Skin of body (tissue), 3 donors: ENCODE measurements at places on chromosomes 7 and 10. TPM values are rescaled to one million over a fixed set of nuclear protein-coding genes. Genes with fewer than 3 reads are reported as not detected.

DNA sequence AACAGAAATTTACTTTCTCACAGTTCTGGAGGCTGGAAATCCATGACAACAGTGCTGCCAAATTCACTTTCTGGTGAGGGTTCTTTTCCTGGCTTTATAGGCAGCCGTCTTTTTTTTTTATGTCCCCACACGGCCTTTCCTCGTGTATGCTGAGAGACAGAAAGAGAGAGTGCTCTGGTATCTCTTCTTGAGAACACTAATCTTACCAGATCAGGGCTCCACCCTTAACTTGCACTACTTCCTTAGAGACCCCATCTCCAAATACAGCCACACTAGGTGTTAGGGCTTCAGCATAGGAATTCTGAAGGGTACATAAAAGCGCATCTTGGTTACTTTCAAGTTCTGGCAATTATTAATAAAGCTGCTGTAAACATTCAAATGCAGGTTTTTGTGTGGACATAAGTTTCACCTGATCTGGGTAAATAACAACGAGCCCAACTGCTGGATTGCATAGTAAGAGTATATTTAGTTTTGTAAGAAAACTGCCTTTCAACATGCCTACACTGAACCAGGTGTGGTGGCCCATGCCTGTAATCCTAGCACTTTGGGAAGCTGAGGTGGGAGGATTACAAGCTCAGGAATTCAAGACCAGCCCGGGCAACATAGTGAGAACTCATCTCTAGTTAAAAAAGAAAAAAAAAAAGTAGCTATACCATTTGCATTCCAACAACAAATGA lies 8.2 kb upstream of the C1GALT1 start:
- DNase-seq = no peak

DNA sequence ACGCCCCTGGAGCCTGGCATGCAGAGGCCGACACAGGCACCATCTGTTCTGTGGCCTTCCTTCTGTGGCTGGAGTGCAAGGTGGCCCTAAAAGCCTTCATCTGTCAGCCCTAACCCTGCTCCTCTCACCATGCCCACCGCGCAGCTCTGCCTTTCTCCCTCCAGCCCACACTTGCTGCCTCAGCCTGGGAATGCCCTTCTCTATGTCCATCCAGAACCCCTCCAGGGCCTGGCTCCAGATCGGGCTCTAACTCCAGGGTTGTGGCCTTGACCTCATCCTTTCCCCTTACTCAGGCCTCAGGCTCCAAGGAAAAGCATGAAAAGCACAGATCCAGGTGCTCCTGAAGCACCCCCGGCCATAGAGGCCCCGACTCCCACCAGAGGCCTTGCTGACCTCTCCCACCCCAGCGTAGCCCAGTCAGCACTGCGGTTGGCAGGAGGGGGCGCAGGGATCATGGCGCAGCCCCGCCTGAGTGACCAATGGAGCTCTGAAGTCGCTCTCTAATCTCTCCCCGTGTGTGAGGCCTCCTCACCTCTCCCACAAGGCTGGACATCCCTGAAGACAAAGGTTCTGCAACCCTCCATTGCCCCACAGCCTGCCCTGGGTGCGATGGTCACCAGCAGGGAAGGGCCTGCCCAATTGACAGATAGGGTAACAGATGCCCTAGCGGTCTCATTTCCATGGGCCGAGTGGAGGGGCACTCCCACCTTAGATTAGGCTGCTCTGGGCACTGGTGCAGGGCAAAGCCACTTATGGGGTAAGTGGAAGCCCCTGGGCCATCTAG lies 9.2 kb downstream of the ZCCHC24 start:
- no peak for DNase-seq

DNA sequence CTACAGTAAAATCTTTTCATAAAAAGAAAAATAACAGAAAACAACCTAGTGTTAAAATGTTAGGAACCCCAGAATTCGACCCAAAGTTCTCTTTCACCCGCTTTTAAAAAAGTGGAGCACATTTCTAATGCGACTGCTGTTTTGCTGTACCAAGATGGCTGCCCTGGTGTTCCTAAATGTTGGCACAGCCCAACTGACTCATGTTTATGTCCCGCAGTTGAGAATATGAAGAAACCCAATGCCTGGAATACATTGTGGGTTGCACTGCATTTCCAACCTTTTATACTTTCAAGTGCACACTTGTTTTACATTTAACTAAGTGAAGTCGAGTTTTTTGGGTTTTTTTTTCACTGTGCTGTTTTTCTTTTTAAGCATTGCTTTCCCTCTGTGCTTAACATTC lies 944 bp downstream of the STEAP1B start:
- no peak for DNase-seq

DNA sequence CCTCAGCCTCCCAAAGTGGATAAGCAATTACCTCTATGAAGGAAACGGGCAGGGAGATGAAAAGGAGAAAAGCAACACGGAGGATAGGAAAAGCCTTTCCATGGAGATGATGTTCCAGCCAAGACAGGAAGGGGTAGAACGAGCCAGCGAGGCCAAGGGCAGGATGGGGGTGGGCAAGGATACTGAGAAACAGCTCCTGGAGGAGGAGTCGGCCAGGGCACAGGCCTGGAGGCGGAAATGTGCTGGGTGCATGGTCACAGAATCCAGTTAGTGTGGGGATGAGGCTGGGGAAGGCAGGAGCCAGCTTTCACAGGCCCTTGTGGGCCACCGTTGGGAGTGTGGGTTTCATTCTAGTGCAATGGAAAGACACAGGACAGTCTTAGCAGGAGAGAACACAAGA lies 162.6 kb downstream of the JAZF1 start:
- DNase-seq = no peak

DNA sequence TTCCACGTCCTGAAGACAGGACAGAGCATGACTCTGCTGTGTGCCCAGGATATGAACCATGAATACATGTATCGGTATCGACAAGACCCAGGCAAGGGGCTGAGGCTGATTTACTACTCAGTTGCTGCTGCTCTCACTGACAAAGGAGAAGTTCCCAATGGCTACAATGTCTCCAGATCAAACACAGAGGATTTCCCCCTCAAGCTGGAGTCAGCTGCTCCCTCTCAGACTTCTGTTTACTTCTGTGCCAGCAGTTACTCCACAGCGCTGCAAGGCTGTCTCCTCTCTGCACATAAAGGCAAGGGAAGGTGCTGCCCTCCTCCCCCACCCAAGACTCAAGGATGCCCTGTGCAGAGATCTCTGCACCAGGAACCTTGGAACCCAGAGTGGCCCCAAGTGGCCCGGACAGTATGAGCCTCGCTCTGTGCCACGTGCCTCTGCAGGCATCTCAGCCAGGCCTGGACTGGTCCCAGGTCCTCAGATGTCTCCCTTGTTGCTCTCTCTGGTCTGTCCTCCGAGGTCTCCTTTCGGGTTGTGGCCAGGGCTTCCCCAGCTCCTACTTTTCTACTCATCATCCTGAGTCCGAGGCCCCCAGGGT lies 230.3 kb upstream of the PRSS58 start:
- no peak for DNase-seq

DNA sequence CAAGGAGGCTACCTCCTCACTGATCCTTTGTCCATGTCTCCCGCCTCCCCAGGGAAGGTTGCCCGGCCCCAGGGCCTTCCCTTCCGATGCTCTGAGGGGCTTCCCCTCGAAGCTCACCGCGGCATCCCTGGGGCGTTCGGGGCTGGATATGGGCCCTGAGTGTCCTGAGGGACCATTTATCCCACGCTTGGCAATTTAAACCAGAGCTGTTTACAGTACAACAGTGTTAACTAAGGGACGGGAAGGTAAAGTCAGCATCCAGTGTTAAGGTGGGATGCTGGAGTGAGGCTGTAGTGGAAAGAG lies 92.0 kb downstream of the TCERG1L start:
- no peak for DNase-seq

DNA sequence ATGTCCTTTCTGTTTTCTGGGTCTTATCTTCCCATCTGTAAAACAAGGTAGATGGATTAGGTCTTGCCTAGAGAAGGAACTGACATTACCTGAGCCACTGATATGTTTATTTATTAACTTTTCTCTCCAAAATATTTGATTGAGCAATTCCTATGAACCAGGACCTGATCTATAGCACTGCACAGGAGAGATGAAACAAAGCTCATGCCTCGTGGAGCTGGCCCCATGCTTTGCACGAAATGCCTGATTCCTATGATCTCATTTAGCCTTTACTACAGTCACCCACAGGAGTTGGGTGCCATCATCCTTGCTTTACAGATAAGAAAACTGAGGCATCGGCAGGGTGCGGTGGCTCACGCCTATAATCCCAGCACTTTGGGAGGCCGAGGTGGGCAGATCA lies 48.2 kb upstream of the ZMIZ1 start:
- DNase-seq = no peak

- no peak for DNase-seq
Observed at GRCh38 chr10:77240706-77241349, 396.8 kb downstream of the KCNMA1 start.

DNA sequence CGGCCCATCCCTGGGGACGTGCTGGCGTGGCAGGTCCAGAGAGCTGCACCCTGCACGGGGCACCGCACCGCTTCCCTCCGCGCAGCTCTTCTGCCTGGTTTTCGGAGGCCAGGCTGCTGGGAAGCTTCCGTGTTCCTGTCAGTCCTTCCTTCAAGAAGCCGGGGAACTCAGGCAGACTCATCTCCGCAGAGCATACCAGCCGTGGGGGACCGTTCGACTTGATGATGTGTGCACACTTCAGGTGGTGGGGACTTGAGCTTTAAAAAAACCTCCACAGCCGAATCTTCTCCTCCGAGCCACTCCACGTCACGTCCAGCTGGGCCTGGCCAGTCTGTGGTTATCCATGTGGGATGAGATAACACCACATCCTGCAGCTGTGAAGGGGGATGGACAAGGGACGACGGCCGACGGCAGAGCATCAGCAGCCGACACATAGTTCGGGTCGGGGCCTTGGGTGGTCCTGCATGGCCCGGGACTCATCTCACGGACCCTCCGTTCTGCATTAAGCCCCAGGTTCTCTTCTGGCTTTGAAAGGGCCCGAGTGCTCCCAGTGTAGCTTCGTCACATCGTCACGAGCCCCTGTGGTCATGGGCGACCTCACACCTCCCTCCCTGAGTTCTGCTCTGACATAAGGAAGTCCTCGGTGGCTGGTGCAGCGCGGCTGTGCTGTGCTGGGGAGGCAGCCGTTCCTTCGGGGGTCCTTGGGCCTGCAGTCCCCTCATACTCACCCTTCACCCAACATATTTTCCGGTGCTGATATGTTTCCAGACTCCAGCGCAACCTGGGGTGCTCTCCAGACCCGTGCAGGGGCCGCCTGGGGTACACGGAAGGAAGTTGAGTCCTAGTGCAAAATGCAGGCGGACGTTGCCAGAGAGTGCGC lies 4.5 kb upstream of the BHLHA15 start:
- DNase-seq = no peak

DNA sequence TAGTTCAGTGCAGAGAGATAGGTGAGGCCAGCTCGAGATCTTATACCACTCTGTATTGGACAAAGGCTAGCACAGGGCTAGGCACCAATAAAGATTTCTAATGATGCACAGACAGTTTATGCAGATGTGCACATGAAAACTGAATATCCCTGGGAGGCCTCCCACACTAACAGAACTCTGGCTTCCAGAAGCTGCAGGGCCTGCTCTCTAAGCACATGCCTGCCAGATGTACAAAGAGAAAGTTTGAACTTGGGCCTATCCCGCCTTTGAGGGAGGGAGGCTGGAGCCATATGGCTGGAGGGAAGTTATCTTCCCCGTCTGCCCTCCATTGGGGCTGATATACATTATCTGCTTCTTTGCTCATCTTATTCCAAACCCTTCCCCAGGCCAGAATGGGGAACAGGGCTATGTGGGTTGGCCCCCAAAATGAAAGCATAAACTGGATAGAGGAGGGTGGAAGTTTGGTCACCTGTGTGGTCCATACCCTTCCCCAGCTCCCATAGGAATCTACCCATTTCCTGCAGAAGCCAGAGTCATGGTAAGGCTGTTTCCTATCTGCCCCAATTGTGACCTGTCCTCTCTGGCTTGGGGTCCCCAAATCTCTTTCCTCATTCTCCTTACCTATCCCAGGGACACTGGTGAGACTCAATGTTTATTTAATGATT lies 3.8 kb downstream of the KAZALD1 start:
- DNase-seq = peak; percentile 88

DNA sequence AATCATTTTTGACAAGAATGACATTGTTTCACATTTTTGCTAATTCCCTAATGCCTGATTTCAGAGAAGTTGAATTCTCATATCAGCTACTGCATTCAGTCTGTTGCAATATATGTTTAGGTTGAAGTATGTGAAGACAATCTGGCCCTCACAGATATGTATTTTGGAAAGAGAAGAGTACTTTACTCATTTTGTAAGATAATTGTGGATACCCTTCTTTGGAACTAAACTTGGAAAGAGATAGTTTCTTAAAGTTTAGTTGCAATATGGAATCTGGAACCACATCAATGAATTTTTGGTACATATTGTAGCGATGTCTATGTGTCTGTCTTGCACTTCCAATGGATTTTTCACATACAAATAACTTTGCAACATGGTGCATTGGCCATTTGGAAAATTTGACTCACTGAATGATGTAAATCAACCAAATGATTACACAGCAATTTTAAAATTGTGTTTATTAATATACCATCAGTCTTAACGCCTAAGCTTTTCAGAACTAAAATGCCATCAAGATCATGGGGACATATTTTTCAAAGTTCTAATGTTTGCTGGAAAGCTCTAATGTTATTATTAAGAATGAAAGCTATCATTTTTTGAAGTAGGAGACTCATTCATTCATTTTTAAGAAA lies 39.3 kb upstream of the TMEM26 start:
- no peak for DNase-seq

GRCh38 chr10:133285217-133285616 lies 8.5 kb upstream of the ADAM8 start:
- DNase-seq = no peak

- DNase-seq = no peak
Observed at GRCh38 chr10:12196531-12197211, 683 bp downstream of the CDC123 start.

- DNase-seq = no peak
Observed at GRCh38 chr7:2760098-2760889, 72.3 kb downstream of the AMZ1 start.

- no peak for DNase-seq
Observed at GRCh38 chr7:132045481-132045980, 489.1 kb upstream of the PODXL start.

GRCh38 chr10:128438417-128439063 lies 312.3 kb upstream of the MKI67 start:
- no peak for DNase-seq

- no peak for DNase-seq
Observed at GRCh38 chr7:5629941-5630340, 151.5 kb downstream of the RNF216 start.

Gene BICC1
- total RNA-seq = 30.3 TPM

Gene TSPAN14
- 24.1 TPM for total RNA-seq

Gene DOCK1
- total RNA-seq = 80.8 TPM

Gene TAS2R5
- 2.8 TPM for total RNA-seq

Gene OR6B1
- total RNA-seq = not detected

Gene NUTM2E
- 0.20 TPM for total RNA-seq

Gene ZNF746
- total RNA-seq = 9.3 TPM

Gene TRIM50
- total RNA-seq = 0.20 TPM

Gene PAX4
- total RNA-seq = not detected

Gene ANKRD2
- total RNA-seq = 6.4 TPM
